ENCODE measurements at places on chromosomes 16 and 17. TPM values are rescaled to one million over a fixed set of nuclear protein-coding genes. Genes with fewer than 3 reads are reported as not detected.
A peak's percentile ranks its signal among the peaks of the same experiment; 100 is the strongest.

ENPP7 gene
- not detected for total RNA-seq

DNA sequence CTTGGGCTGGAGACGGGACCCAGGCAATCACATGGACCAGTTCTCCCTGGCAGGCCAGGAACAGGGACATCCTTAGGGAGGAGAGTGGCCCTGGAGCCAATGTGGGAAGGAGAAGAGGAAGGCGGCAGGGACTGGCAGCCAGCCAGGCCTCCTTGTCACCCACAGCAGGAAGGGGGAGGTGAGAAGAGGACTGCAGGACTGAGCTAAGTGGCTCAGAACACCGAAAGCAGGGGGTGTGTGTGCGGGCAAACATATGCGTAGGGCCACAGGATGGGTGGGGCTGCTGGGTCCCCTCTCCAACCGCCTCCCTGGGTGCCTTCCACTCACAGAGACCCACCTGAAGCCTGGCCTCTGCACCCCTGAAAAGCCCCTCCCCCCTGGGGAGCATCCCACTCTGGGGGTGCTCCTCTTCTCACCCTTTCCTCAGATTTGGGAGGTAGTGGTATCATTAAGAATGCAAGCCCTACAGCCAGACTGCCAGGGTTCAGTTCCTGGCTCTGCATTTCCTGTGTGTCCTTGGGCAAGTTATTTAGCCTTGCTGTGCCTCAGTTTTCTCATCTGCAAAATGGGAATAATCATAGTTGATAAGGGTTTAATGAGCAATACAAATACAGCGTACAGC, 8.1 kb downstream of the PNMT start:
- DNase-seq: peak; percentile 56

DNA sequence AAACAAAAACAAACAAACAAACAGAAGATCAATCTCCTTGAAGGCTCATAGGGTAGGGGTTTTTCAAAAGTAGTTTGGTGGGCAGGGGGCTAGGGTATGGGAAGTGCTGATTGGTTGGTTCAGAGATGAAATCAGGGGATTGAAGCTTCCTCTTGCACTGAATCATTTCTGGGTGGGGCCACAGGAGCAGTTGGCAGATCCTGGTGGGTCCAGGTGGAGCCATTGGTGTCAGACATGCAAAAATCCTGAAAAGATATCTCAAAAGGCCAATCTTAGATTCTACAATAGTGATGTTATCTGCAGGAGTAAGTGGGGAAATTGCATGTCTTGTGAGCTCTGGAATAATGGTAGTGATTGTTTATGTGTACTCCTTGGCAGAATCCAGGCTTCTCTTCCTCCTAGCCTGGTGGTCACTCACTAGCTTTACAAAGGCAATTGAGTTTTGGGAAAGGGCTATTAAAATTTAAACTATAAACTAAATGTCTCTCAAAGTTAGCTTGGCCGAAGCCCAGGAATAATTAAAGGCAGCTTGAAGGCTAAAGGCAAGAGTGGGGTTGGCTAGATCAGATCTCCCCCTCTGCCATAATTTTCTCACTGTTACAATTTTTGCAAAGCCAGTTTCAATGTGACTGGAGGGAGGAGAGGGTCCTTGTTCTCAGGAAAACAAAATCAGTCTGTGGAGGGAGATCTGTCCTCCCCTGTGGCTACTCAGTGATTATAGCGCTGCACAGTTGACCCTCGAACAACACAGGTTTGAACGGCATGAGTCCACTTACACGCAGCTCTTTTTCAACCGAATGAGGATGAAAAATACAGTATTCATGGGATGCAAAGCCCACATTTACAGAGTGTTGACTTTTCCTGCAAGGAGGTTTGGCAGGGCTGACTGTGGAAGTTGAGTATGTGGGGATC, 45.2 kb downstream of the RNF112 start:
- DNase-seq: no peak

- no peak for DNase-seq
Measured at GRCh38 chr16:87178177-87178863, 138.9 kb downstream of the C16orf95 start.

GRCh38 chr16:66639091-66639885, 34.8 kb downstream of the CMTM3 start:
- no peak for DNase-seq

OMG gene
- total RNA-seq: 0.11 TPM

- DNase-seq: no peak
Measured at GRCh38 chr16:74627506-74628220, 20.7 kb upstream of the GLG1 start.

- DNase-seq: no peak
Measured at GRCh38 chr17:82012640-82013295, 9.9 kb downstream of the CENPX start.

GRCh38 chr16:11611871-11612664, 25.3 kb upstream of the LITAF start:
- no peak for DNase-seq

DNA sequence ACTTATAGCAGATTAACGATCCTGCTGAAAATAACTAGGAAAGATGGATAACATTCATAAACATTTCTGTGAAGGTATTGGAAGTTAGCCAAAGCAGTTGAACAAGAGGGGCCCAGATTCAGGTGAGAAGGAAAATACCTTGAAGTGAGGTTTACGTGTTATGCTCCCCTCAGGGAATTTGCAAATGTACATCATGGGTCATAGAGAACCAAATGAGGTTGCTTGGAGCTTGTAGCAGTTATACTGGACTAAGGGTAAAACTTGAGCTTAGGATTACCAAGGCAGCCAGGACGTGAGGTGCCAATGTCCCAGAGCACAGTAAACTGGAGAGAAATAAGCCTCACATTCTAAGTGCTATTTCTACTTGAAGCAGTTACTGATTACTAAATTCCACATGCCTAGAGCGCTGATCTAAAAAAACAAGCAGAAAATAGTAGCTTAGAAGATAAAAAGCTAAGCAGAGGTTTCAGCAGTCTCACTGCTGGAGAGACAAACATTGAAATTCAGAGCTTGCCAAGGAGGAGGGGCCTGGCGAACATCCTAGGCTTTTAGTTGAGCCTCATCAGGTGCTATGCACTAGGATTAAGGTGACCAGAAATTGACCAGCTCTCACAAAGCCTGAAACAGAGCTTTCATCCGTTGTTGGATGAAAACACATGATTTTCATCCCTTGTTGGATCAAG, 136.7 kb upstream of the FAM20A start:
- no peak for DNase-seq

ADAM11 gene
- 0.14 TPM for total RNA-seq

NR1D1 gene
- 6.6 TPM for total RNA-seq

- DNase-seq: no peak
Measured at GRCh38 chr16:71352963-71353460, 5.5 kb upstream of the CALB2 start.

DNA sequence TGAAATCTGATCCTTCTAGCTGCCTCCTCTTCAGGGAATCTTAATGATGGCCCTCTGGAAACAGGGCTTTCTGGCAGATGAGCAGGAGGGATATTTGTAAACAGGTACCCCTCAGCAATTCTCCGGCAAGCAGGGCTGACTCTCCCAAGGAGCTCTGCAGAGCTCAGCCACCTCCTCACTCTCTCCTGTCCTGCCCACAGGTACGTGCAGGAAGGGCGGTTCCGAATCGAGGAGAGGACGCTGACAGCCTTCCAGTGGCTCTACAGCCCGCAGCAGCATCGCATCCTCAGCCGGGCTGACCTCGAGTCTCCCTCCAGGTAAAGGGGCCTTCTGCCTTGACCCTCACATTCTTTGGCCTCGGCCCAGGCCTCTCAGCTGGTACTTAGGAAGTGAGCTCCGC, 20.7 kb upstream of the CCDC92B start:
- DNase-seq: no peak

HLF gene
- 4.5 TPM for total RNA-seq

GRCh38 chr17:6756425-6757031, 682 bp downstream of the XAF1 start:
- no peak for DNase-seq

MYH2 gene
- total RNA-seq: not detected

NPIPB5 gene
- total RNA-seq: 336 TPM

CCDC154 gene
- total RNA-seq: 0.80 TPM

- DNase-seq: no peak
Measured at GRCh38 chr16:87854907-87855683, 14.2 kb downstream of the SLC7A5 start.

- no peak for DNase-seq
Measured at GRCh38 chr16:7294020-7294419, 38.6 kb upstream of the RBFOX1 start.

DNA sequence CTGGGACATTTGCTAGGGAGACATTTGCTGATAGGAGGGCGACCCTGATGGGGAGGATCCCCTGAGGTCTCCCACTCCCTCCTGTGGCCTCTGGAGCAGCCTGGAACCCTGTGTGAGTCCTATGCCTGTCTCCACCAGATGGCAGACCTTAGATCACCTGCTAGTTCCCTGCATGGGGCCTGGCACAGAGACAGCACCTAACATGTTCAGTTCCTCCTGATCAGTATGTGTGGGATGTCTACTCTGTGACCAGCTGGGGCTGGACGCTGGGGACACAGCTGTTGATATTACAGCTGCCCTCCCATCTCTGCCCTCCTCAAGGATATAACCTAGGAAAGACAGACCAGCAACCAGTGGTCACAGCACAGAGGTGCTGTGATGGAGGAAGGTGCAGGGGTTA, 1.1 kb upstream of the ADCY7 start:
- DNase-seq: peak; percentile 37

DNA sequence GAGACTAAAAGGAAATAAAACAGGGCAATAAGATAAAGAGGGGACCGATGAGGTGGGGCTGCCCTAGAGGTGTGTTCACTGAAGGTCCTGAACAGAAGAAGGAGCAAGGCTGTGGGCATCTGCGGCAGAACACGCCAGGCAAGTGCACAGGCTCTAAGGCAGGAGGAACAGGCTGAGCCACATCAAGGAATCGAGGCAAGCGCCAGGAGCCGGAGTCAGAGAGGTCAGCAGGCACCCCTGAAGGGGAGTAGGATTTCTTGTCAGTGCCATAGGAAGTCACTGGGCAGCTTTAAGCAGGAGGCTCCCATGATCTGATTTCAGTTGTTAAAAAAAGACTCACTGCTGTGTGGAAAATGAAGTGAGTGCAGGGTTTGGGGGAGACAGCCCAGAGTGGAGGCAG, 186.5 kb downstream of the KATNIP start:
- no peak for DNase-seq

GRCh38 chr17:61076621-61077031, 323.0 kb upstream of the TBX2 start:
- no peak for DNase-seq
